ENCODE measurements at places on chromosomes 6 and 20. TPM values are rescaled to one million over a fixed set of nuclear protein-coding genes. Genes with fewer than 3 reads are reported as not detected.

CRISP1 gene
- not detected for total RNA-seq

- no peak for DNase-seq
Observed at GRCh38 chr20:59822291-59823029, 111.0 kb downstream of the SYCP2 start.

- no peak for DNase-seq
Observed at GRCh38 chr6:131643855-131644460, 6.9 kb downstream of the ENPP3 start.

DNA sequence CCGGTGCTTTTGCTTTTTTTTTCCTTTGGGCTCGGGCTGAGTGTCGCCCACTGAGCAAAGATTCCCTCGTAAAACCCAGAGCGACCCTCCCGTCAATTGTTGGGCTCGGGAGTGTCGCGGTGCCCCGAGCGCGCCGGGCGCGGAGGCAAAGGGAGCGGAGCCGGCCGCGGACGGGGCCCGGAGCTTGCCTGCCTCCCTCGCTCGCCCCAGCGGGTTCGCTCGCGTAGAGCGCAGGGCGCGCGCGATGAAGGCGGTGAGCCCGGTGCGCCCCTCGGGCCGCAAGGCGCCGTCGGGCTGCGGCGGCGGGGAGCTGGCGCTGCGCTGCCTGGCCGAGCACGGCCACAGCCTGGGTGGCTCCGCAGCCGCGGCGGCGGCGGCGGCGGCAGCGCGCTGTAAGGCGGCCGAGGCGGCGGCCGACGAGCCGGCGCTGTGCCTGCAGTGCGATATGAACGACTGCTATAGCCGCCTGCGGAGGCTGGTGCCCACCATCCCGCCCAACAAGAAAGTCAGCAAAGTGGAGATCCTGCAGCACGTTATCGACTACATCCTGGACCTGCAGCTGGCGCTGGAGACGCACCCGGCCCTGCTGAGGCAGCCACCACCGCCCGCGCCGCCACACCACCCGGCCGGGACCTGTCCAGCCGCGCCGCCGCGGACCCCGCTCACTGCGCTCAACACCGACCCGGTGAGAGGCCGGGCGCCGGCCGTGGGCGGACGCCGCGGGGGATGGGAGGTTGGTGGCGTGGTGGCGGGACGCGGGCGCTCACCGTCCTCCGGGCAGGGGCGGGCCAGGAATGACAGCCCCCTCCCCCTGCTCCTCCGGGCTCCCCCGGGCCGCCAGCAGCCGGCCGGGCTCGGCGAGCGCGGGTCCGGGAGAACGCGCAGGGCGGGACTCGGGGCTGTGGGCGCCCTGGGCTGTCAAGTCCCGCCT, 606 bp downstream of the ID4 start:
- peak; percentile 31 for DNase-seq

GRCh38 chr20:21031666-21032065, 74.5 kb downstream of the LINC00237 start:
- no peak for DNase-seq

DNA sequence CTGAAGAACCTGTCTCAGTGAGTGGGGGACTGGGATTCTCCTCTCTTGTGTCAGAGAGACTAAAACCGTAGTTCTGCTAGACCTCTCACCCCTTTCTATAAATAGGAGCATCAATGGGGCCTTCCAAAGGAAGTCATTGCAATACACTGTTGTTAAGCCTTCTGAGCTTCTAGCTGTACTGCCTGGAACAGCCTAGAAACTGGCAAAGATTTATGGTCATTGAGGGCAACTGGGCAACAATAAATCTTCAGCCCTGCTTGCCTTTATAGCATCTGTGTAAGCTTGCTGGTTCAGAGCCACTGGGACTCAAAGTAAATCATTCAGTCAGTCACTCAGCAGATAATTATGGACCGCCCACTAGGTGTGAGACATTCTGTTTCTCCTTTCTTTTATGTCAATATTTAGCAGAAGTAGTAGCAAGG, 53.2 kb downstream of the PPP1R14C start:
- DNase-seq: no peak

DNA sequence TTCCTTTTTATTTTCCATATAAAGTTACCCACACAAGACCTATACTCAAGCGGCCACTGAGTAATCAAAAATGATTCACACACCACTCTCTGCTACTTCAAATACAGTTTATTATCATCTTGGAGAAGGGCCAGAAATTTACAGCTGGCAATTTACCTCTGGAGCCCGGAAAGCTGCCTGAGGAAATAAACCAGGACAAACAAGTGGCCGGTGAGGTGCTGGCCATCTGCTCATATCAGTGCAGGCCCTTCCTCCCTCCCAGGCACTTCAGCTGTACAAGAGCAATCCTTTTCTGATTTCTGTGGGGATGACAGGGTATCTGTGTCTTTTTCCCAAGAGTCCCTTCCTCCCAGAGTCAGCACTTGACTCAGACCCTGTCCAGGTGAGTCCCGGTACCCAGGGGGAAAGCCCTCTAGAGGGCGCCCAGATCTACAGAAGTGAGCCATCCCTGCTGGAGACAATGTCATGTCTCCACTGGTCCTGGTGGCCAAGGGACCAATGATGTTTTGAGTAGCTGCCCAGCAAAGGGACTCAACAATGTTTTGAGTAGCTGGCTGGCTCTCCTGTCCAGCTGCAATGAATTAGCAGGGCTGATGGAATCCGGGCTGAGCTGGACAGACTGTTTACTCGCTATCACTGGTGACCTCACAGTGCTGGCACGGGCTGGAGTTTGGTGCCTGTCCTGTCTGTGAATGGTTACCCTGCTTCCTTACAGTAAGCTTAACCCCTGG, 23.6 kb downstream of the LRP11 start:
- DNase-seq: peak; percentile 46

PYGB gene
- total RNA-seq: 66.0 TPM

GRCh38 chr20:38115205-38115604, 49.9 kb downstream of the TGM2 start:
- no peak for DNase-seq

DNA sequence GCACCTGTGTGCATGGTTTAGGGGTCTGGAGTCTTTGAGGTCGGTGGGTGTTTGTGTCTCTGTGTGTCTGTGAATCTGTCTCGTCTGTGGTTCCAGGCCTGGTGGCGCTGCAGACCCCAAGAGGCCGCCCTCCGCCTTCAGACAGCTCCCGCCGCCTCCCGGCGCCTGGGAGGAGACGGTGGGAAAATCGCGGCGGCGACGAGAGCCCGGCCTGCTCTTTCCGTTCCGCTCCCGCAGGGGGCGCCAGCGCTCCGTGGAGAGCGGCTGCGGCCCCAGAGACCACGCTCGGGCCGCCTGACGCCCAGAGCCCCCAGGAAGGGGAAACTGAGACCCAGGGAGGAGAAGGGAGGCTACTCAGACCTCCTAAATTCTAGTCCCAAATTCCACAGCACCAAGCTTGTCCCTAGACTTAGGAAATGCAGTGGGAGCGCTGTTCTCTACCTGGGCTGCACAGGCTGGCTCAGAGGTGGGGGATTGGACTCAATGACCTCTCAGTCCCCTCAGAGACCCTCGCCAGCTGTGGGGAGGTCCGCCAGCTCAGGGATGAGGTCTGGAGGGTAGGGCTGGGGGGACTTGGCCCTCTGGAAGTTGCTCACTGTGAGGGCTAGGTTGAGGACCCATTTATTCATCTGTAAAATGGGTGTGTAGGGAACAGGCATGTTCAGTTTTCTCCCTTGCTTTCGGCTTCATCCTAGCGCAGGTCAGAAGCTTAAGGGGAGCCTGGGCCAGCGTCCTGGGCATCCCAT, 36.9 kb upstream of the BLCAP start:
- peak; percentile 43 for DNase-seq

DNA sequence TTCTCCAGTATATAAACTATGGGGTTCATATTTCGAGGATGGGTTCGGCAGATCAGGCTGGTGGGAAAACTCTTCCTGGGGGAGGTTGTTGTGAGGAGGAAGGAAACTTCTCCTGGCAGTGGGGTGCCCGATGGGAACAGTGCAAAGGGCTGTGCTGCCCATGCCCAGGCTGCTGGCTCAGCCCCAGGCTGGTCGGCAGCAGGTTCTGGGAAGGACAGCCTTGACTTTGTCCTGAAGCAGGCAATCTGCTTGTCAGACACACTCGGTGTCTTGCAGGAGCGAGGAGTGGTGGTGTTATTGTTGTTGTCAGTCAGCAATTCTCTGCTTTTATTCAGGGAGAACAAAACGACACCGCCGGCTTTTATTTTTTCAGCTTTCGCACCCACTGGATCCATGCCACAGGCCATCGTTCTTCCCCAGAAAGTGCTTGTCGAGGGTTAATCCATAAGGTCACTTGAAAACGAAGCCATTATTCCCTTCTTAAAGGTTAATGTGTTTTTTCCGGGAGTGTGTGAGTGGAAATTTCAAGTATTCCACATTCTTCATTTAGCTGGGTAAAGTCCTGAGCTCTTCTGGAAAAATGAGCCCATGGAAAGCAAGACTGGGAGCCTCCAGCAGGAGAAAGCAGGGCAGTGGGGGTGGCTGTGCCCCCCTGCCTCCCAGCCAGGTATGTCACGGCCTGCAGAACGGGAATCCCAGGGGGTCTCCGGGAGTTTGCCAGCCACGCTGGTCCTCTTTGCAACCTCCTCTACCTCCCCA, 57.0 kb upstream of the STX16 start:
- no peak for DNase-seq

DNA sequence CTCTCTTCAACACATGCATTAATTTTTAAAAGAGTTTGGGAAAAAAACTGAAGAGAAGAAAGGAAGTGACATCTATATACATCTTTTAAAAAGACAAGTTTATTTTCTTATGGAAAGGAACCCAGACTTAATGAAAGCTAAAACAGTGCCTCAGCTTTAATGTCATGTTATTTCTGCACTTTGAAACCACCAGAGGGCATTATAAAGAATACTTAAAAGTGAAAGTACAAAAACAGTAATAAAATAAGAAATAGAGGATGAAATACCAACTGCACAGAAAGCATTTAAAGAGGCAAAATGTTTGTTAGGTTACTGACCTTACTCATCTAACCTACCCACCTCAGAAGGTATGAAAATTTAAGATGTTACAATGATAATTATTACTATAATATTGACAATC, 98.8 kb downstream of the HUS1B start:
- DNase-seq: no peak

- DNase-seq: no peak
Observed at GRCh38 chr6:45687570-45687969, 309.8 kb upstream of the SUPT3H start.

KCNK15 gene
- total RNA-seq: not detected

MACROD2 gene
- total RNA-seq: 47.7 TPM

DNA sequence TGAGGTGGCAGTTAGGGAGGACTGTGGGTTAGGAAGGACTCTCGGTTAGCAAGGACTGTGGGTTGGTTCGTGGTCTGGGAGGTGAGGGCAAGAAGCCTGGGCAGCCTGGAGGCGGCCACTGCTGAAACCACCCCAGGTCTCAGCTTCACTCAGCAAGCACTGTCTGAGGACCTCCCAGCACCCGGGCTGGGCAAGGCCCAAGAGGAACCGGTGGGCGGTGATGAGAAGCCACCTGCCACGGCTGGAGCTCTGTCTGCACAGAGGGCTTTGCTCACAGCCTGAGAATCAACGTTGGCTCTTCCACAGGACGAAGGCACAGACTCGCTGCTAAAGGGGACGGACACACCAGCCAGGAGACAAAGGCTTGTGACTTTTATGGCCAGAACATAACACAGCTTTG, 69.3 kb downstream of the DACT2 start:
- no peak for DNase-seq

DNA sequence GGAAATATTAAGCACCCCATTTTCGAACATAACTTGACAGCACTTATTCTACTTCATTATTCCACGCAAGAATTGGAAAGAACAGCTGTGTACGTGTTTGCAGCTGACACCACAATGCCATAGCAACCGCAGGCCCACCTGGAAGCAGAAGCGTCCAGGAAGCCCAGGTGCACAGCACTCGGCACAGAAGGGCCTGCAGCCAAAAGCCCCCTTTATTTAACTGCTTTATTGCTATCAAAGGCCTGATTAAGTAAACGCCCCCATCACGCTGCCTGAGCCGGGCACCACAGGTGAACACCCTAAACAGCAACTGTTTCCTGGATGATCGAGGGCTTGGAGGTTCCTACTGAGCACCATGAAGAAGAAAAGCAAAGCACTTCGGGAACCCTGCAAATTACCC, 6.3 kb downstream of the TAF4 start:
- DNase-seq: no peak

- DNase-seq: no peak
Observed at GRCh38 chr6:138811866-138812265, 16.0 kb downstream of the ECT2L start.

DNA sequence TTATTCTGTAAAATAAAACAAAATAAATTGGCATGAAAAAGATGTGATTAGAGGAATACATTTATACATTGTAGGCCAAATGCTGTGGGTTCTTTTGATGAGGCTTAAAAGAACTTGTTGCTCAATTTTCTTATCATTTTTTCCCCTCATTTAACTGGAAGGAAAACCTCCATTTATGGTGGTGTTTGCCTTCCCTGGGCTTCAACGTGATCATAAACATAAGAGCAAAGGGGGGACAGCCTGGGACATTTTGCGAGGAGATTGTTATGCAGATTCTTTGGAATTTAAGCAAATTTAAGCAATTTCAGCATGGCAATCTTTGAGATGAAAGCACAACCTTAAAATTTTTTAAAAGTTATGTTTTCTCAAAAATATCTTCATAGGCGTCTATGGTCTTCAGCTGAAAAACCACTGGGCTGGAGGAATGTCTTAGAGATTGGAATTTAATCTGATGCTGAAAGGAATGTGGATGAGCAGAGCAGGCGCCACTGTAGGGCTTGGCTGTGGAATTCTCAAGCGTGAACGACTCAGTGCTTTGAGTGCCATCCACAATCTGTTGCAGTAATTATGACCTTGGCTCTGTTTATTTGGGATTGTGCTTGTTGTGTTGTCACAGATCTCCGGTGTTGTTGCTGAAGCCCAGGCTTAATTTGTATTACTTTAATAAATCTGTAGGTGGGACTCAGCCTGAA, 149.4 kb upstream of the MLIP start:
- no peak for DNase-seq
